Stimulated activated CD4-positive, alpha-beta T cell treated with anti-CD3 and anti-CD28 coated beads, Interleukin-1b, Interleukin-23, amount 100 ng/mL, for 24 hours (primary cell): ENCODE measurements at places on chromosomes 3 and 15.

DNA sequence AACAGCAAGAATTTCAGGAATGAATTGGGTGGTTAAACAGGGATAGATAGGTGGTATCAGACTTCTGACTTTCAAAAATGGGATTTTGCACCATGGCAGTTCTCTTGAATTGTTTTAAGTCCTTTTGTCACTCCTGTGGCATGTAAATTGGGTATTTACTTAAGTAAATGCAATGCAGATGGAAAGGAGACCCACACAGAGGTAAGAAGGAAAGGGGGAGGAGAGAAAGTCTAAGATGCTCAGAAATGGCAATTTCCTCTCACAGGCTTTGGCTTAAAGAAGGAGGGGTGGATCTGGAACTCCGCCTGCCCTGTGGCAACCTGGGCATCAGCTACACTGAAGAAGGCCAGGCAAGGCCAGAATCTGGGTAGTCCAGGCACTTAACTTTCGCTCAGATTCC lies 197.1 kb upstream of the UBE2E1 start:
- no peak for DNase-seq

- no peak for DNase-seq
Measured at GRCh38 chr3:139601191-139601961, 61.8 kb upstream of the RBP1 start.

- no peak for DNase-seq
Measured at GRCh38 chr3:60167186-60167585, 1084.1 kb downstream of the FHIT start.

- no peak for DNase-seq
Measured at GRCh38 chr3:31839144-31839917, 141.7 kb downstream of the OSBPL10 start.

GRCh38 chr3:71694358-71694999 lies 30.7 kb downstream of the EIF4E3 start:
- no peak for DNase-seq

- DNase-seq = no peak
Measured at GRCh38 chr3:186258968-186259367, 103.1 kb downstream of the DGKG start.

DNA sequence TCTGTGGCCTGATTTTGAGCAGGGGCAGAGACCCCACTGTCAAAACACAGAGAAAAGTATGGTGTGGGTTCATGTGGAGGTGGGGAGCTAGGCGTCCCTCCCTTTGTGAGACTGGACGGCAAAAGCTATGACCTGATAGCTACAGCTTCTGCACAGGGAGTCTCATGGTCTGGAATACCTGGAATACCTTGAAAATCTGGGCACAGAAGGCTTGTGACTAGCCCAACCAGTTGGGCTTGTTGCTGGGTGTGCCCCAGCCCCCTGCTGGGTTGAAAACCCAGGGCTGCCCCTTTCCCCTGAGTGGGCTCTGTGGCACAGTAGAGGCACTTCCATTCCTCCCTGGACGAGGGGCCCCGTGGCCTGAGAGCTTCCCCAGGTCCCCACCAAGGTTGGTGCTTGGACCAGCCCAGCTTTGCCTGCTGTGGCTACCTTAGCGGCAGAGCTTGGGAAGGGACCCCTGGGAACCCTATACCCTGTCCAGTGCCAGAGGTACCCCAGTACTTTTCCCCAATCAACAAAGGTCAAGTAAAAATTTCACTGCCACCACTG lies 37.3 kb downstream of the SLC2A2 start:
- DNase-seq = no peak

- DNase-seq = no peak
Measured at GRCh38 chr3:100902572-100902971, 90.6 kb downstream of the ABI3BP start.

- DNase-seq = no peak
Measured at GRCh38 chr15:87871731-87872320, 384.7 kb downstream of the NTRK3 start.

DNA sequence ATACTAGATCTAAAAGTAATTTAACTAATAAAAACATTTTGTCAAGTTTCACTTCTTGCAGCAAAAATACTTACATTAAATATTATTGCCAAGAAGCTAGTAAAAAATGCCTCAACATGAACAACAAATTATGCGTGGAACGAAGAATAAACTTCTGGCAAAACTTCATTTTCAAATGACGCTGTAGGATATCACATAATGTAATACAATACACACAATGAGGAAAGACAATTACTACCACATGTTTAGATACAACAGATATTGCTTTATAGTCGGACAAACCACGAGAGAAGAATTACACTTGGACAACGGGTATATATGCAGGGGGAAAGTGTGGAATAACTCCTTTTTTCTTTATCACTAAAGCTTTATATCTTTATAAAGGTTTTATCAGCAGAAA lies 21.6 kb downstream of the P3H2 start:
- no peak for DNase-seq
